Central memory CD8-positive, alpha-beta T cell (primary cell): ENCODE measurements at places on chromosomes 7 and 10.

GRCh38 chr7:5396542-5396941, 27.1 kb downstream of the TNRC18 start:
- DNase-seq, result peak; percentile 54

DNA sequence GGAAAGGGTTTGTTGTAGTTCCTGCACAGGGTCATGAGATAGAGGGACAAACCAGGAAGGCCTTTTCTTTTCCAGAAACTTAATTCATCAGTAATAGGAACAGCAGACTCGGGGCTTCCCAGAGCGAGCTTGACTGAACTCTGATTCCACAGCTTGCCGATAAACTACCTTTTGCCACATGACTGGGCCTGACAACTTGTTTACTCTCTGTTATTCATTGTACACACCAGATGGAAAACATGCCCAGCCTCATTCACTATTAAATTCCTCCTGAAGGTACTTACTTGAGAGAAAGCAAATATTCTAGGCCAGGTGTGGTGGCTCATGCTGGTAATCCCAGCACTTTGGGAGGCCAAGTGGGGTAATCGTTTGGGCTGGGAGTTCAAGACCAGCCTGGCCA, 77.1 kb upstream of the FGFR2 start:
- DNase-seq, result no peak

DNA sequence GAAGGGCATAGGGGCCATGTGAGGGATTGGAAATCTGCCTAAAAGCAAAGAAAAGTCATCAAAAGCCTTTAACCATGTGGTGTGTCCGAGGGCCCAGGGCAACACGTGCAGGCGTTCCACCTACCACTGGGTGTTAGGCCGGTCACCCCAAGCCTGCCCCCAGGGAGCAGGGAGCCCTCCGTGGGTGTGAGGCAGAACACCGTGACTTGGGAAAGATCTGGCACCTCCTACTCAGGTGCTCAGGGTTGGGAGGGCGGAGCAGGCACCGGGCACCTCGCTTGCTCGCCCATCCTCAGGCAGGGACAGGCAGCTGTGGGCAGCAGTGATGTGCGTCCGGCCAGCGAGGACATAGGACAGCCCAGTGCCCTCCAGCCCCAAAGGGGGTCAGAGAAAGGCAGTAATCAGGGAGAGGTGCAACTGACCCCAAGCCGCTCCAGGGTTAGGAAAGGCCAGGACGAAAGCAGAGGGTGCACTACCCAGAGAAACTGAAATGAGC, 80.7 kb upstream of the CHST15 start:
- no peak for DNase-seq

- no peak for DNase-seq
Observed at GRCh38 chr10:97587183-97587582, 2.3 kb upstream of the C10orf62 start.

DNA sequence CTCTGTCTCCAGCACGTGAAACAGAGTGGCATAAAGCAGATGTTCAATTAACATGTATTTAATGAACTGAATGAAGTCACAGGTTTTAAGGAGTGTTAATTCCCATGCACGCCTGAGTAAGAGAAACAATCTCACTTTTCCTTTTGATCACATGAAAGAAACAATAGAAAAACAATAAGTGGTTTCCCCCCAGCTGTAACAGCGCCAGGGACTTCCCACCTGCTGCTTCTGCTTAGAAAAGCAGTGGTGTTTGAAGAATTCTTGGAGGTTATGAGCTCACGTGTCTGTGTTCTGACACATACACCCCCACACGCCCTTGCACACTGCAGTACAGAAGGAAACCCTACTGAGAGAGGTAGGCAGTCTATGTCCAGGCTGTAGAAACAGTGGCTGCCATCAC, 51.3 kb upstream of the FRMD4A start:
- no peak for DNase-seq

- DNase-seq, result no peak
Observed at GRCh38 chr7:27883696-27884095, 143.7 kb downstream of the TAX1BP1 start.

DNA sequence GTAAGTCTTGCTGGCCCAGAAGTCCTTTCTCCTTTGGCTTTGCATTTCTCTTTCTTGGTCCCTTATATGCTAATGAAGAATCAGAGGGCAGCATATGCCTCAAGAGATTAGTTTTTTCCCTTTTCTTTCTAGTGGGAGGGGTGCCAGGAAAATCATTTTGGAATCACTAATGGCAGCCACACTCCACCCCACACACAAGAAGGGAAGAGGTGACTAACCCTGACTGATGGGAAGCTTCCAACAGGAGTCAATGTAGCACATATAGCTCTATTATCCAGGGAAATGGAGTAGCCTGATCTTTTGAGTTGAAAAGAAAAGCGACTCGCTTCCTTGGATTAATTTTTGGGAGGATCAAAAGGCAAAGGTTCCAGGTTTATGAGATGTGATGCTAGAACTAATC, 225.3 kb downstream of the KIF20B start:
- DNase-seq, result no peak

DNA sequence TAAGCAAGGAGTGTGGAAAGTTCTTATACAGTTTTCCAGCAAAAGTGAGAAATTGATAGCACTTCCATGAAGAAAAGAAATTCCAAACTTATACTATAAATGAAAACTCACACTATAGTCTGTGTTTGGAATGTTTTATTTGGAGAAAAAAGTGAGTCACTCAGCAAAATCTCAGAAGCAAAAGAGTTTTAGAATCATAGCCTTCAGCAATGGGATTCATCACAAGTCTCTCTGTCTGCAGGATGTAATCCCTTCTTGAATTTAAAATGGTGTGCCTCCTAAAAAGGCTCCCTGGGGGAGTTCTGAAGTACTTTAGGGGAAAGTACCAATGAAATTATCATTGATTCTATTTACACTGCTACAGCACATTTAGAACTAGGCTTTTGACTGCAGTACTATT, 756.4 kb downstream of the XPNPEP1 start:
- DNase-seq, result no peak

GRCh38 chr7:17678896-17679295, 261.4 kb downstream of the SNX13 start:
- no peak for DNase-seq

GRCh38 chr10:1858547-1858946, 121.2 kb upstream of the ADARB2 start:
- no peak for DNase-seq

GRCh38 chr7:133025056-133025455, 56.8 kb downstream of the CHCHD3 start:
- no peak for DNase-seq

DNA sequence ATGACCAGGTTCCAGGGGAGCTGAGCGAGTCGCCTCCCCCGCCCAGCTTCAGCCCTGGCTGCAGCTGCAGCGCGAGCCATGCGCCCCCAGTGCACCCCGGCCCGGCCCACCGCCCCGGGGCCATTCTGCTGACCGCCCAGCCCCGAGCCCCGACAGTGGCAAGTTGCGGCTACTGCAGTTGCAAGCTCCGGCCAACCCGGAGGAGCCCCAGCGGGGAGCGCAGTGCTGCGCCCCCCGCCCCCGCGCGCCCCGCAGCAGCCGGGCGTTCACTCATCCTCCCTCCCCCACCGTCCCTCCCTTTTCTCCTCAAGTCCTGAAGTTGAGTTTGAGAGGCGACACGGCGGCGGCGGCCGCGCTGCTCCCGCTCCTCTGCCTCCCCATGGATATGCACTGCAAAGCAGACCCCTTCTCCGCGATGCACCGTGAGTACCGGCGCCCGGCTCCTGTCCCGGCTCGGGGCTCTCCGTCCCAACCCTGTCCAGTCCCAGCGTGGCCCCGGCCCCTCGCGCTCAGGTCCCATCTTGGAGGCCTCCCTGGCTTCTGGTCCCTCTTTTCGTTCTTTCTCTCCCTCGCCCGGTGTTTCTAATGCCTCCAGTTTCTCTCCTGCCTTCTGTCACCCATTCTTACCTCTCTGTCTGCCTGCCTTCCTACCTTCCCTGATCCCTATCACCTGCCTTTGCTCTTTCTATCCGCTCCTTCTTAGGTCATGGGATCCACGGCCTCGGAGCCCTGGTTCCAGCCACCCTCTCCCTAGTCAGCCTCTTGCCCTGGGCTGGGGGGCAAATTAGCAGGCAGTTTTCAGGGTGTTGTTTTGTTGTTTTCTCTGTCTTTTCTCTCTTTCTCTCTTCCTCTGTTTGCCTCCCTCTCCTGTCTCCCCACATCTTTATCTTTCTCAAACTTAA, 751 bp downstream of the PAX2 start:
- no peak for DNase-seq

GRCh38 chr10:59582780-59583179, 126.9 kb downstream of the SLC16A9 start:
- no peak for DNase-seq

- DNase-seq, result no peak
Observed at GRCh38 chr10:124146483-124146882, 53.1 kb upstream of the CHST15 start.

GRCh38 chr10:129331839-129332220, 135.2 kb upstream of the MGMT start:
- DNase-seq, result no peak

DNA sequence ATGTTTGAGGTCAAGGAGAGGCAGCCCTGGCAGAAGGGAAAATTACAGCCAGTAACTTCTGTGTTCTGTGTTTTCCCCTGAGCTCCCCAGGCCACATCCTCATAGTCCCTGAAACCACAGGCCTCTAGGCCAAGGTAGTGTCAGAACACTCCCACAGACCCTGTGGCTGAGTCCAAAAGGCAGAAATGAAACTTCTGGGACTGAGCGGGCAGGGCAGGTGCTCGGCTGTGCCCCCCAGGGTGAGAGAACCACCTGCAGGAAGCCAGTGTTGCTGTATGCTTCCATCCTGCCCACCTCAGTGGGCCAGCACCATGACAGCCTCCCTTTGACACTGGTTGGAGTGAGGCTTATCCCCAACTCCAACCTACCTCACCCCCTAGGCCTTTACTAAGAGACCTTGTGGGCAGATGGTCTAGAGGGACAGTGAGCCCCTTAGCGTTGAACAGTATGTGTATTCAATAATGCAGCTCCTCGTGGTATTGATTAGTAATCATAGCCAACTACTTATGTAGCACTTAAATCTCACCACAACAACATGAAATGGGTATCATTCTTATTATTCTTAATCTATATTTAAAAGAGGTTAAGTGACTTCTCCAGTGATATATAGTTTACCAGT, 30.3 kb downstream of the PIK3CG start:
- no peak for DNase-seq
